ENCODE measurements at places on chromosomes 1 and 21.

- no peak for ATAC-seq
Observed at GRCh38 chr1:17995480-17995879, 112.1 kb upstream of the IGSF21 start.

GRCh38 chr1:6762060-6762459, 23.2 kb upstream of the CAMTA1 start:
- ATAC-seq, result no peak

DNA sequence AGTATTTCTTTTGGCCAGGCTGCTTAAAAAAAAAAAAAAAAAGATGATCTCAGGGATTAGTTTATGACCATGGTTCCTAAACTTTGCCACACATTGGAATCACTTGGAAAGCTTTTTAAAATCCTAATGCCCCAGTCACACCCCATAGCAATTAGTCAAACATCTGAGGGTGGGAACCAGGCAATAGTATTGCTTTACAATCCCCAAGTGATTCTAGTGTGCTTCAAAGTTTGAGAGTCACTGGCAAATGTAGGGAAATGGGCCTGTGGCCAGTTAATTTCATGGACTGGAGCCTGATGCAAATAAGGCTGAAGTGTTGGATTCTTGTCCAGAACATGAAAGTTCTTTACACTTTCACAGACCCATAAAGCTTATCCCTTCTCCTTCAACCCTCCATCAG, 374.6 kb upstream of the ESRRG start:
- no peak for ATAC-seq

DNA sequence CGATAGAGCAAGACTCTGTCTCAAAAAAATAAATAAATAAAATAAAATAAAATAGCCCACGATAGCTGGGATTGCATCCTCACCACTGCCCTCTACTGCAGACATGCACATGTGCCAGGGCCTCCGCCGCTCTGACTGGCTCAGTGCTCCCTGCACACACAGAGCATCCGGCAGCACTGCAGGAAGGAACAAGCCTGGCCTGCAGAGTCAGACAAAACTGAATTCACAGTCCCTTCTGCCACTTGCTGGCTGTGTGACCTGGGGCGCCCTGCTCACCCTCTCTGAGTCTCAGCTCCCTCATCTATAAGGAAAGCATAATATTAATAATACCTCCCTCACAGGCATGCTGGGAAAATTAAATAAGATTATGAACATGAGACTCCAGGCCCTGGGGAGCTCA, 35.4 kb downstream of the CSMD2 start:
- no peak for ATAC-seq

DNA sequence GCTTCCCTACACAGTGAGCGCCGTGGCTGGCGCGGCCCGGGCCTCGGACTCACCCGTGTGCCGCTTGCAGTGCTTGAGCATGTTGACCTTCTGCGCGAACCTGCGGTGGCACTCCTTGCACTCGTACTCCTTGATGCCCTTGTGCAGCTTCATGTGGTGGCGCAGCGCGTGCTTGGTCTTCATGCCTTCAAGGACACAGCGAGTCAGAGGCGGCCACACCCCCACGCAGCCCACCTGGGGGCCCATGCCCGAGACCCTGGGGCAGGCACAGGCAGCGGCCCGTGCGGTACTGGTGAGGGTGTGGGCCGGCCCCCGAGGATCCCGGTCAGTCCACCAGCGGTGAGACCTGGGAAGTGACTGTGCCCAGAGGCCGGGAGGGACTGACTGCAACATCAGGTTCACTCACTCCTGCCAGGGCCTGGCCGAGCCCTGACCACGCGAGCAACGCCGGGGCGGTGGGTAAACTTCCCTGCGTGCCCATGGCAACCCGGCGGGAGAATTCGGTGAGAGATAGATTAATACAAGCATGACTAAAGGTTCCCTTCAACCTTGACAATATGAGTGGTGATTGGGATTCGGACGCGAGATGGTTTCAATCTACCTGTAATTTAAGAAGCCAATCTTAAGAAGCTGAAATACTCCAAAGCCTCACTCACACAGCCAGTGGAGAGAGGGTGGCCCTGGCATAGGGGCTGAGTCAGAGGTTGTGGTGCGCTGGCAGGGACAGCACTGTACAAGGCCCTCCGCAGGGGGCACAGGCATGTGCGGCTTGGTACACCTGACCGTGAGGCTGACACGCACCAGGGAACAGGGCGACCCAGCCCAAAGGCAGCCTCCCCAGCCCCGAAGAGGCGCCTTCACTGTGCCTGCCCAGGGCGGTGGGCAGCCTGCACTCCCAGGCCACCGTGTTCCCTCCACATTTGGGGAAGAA, 49.1 kb upstream of the RIPK4 start:
- ATAC-seq, result peak; percentile 9

- no peak for ATAC-seq
Observed at GRCh38 chr1:220516722-220517042, 11.3 kb upstream of the MARK1 start.

DNA sequence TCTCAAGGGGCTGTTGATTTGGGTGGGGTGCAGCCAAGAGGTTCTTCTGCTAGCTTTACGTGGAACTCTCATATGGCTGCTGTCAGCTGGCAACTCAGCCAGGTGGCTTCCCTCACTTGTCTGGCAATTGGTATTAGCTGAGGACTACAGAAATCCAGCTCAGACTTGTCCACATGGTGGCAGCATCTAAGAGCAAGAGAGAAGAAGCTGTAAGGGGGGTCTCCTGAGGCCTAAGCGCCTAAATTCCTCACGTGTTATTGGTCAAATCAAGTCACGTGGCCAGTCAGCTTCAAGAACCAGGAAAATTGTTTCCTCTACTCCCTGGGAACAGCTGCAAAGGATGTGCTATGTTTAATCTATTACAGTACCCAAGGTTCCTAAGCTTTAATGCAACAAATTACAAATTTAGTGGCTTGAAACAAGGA, 4.2 kb upstream of the DYRK3 start:
- no peak for ATAC-seq

GRCh38 chr1:89952605-89953130, 42.2 kb upstream of the ZNF326 start:
- ATAC-seq, result peak; percentile 39

GRCh38 chr1:26419494-26419893, 8.9 kb downstream of the LIN28A start:
- no peak for ATAC-seq

GRCh38 chr1:157106813-157107189, 7.2 kb upstream of the ETV3L start:
- ATAC-seq, result peak; percentile 8

DNA sequence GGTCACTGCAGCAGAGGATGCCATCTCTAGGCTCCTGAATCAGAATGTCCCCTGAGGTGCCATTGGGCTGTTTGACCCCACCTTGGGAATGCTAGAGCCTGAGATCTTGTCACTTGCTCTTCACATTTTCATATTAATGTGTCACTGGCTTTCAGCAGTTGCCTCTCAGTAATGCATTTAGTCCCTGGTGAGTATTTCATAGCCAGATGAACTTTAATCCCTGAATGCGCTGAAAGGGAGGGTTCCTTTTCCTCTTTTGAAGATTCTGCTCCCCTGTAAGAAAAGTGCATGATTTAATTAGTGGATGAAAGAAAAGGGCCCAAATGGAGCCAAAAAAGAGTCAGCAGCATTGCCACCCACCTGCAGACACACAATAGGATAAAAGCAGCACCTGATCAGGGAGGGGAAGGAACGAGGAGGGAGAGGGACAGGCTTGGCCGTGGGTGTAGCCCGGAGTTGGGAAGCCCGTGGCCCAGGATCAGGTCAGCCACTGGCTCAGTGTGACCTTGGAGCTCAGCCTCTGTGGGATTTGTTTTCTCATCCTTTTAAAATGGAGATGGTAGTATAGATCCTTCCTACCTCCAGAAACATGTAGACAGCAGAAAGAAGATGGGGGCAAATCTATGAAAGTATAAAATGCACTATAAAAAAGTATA, 31.1 kb downstream of the ROR1 start:
- ATAC-seq, result no peak

DNA sequence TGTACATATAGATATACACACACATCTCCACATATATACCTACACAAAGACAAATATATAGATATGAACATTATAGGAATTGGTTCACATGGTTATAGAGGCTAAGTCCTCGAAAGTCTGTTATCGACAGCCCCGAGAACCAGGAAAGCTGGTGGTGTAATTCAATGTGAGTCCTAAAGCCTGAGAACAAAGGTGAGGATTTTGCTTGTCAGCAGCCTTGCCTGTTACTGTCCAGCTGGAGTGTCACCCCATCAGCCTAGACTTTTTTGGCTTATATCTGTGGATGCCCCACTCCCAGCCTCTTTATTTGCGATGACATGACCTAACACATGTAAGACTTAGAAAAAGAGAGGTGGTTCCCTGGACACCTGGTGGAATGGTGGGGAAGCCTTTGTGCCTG, 97.0 kb downstream of the GIPC2 start:
- ATAC-seq, result no peak

DNA sequence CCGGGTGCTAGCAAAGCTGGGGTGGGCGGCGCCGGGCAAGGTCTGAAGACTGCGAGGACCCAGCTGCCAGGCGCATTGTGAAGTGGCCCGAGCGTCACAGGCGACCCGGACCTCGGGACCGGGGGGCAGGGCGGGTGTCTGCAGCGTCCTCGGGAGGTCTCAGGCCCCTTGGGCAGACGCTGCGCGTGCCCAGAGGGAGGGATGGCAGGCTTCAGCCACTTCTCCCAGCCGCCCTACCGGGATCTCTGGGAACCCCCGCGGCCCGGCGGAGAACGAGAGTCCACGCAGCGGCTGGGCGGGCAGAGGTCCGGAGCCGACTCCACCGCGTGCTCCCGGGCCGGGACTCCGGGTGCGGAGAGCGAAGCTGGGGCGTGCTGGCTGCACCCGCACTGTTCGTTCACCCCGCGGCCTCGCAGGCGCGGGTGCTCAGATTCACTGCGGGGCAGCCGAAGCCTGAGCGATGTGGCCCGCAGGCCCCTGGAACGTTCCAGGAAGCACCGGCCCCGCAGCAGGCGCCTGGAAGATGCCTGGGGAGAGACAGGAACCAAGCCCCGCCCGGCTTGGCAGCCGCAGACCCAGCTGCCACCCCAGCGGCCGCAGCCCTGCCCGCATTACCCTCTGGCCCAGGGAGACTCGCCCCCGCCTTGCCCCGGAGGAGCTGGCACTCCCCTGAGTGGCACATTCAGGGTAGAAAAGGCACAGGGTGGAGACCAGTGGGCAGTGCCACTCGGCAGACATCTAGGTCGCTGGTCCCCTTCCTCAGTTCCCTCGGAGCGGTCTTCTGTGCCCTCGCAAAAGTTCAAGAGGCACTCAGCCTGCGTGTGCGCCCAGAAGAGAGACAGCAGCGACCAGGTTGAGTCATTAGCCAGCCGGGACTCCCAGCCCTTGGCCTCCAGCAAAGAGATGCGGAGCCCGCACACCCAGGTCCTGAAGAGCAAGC, at the start of gene CCDC185:
Gene CCDC185, plus strand, starts transcription at position 141 of the 940 bp plus-strand sequence. Its CDS starts 61 bp downstream, at position 202.
- peak; percentile 24 for ATAC-seq

DNA sequence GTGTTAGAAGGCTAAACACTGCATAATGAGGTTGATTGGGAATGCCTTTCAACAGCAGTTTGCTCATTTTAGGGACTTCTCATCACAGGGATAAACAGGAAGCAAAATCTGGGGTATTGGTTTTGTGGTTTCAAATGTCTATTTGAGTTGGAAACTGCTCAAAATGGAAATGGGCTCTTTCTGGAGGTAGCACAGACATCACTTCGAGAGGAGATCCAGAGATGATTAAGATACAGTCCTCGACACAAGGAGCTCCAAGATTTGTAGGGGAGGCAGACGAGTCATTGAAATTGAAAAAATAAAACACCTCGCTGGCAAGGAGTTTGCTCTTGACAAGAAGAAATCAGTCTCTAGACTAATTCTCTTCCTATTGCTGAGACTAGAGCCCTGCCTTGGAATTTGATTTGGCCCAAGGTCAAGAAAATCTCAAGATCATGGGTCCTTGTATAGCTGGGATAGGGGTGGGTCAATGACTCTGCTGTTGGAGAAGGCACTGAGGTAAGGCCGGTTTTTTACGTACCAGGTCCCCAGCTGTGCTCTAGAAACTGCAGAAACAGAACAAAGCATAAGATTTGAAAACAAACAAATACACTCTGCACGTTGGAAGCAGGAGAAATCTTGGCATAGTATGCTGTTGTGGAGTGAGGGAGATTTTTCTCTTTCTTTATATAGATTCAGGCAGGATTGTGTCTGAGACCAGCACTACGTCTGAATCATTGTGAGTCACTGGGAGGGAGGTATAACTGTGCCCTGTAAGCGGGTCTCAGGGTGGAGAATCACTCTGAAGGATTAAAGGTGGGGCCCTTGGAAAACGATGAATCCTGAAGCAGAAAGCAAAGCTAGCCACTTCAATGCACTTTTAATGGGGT, 17.7 kb upstream of the KLHDC8A start:
- peak; percentile 82 for ATAC-seq
